ENCODE measurements at places on chromosomes 12 and 14.
A peak's percentile ranks its signal among the peaks of the same experiment; 100 is the strongest.

- DNase-seq: no peak
Measured at GRCh38 chr12:8508910-8509841, 4.1 kb upstream of the CLEC4D start.

DNA sequence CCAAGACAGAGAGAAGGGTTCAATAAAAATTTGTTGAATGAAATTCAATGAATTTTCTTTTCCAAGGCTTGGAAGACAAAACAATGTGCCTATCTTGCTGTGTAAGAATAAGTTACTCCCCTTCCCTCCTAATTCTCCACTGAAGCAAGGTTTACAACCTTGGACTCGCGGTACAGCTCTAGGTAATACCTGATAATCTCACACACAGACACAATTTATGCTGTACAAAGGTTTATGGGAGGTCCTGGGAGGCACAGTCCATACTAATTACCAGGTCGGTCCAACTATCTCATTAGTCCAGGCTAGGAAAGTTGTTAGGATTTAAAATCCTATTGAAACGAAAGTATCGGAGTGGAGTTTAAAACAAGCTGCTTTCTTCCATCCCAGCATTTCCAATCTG lies 42.6 kb downstream of the NELL2 start:
- DNase-seq: no peak

DNA sequence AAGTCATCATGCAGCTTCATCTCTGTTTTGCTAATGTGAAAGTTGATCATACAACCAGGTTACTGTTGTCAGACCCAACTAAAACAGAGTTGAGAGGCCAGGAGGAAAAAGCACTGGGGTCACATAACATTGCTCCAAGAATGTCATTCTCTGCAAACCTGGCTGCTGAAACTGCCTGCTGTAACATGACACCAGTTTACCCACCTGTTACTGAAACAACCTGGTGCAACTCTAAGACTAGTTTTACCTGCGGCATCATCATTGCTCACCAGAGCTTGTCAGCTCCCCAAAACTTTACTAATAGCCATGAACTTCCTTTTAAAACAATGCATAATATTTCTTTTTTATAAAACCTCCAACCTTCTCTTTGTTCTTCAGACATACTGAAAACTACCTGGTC lies 30.7 kb upstream of the DEGS2 start:
- DNase-seq: no peak

GRCh38 chr12:110566993-110567392 lies 16.1 kb downstream of the PPTC7 start:
- no peak for DNase-seq

GRCh38 chr12:56315249-56315621 lies 553 bp downstream of the CNPY2 start:
- no peak for DNase-seq

DNA sequence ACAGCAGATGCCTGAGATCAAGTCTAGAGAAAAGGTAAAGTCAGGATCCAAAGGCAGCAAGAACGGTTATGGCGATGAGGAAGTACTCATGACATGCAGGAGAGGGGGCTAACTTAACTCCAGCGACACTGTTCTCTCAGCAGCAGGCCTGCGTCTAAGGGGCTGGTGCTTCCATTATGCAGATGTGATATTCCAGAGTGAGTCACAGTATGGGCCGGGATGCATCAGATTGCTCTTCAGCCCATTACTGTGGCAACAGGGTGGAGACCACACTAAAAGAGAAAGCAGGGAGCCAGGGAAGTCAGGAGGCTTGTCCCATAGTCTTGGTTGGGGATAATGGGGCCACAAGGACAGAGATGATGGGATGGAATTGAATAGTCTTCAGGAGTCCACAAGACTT lies 151.8 kb upstream of the NTF3 start:
- no peak for DNase-seq

DNA sequence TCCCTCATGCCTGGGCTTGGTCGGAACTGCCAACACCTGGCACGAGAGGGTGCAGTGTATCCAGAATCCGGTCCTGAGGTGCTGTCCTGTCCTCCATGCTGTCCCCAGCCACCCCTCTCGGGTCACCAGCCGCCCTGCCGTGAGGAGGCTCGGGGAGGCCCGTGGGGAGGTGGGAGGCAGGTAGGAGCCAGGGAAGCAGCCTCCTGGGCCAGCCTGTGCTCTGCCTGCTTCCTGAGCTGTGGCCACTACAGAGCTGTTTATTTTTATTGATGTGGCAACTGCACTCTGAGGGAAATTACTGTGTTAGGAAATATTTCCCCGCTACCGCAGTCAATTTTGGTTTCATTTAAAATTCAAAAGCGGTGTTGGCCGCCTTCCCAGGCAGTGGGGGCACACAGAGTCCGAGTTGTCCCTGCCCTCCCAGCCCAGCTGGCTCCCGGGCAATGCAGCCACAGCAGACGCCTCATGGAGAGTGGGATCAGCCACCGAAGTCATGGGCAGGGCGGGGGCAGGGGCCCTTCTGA lies 18.3 kb downstream of the NOC4L start:
- peak; percentile 88 for DNase-seq

- no peak for DNase-seq
Measured at GRCh38 chr14:22414876-22415604, 174.0 kb downstream of the DAD1 start.

DNA sequence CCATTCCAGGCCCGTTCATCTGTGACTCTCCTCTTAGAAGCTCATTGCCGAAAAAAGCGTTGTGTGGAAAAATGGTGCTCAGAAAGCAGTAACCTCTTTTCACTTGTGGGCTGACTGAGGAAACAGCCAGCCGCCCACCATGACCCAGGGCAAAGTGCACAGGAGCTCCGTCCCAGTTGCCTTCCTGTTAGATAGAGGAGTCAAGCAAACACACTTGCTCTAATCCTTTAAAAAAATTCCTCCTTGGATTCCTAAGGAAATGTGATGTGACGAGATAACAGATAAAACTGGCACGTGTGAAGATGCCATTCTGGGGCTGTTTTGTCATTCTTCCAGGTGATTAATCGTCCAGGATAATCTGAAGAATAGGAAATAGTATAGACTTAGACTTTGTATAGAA lies 396.8 kb upstream of the DDHD1 start:
- DNase-seq: no peak

GRCh38 chr12:101931498-101932326 lies 54.3 kb downstream of the DRAM1 start:
- no peak for DNase-seq

- no peak for DNase-seq
Measured at GRCh38 chr12:109130297-109131153, 14.1 kb downstream of the ACACB start.

- DNase-seq: no peak
Measured at GRCh38 chr14:94571395-94571794, 9.8 kb upstream of the SERPINA5 start.

- no peak for DNase-seq
Measured at GRCh38 chr12:31931796-31932715, 27.2 kb upstream of the RESF1 start.

- no peak for DNase-seq
Measured at GRCh38 chr12:64299628-64300027, 77.5 kb upstream of the KICS2 start.

GRCh38 chr12:69651922-69652321 lies 41.2 kb upstream of the LRRC10 start:
- DNase-seq: no peak

- DNase-seq: no peak
Measured at GRCh38 chr14:58882577-58883018, 244.8 kb downstream of the DACT1 start.

DNA sequence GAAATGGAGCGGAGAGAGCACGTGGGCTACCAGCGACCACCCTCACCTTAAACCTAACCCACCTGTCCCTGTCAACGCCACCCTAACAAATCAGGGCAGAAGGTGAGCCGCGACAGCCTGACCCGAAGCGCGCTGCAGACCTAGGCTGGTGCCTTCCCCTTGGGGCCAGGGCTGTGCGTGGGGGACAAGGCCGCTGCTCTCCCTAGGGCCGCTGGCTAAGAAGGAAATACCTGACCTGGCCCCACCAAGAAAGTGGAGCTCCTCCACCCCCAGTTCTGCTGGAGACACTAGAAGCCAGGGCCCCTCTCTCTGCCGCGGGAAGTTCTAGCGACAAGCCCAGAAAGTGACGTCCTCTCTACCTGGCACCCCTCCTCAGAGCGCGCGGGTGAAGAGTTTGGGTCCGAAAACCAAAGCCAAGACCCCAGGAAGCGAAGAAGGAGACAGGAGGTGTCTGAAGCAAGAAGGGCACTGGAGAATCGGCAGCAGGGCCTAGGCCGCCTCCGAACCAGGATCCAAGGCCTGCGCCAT lies 7.5 kb downstream of the SIX1 start:
- no peak for DNase-seq

DNA sequence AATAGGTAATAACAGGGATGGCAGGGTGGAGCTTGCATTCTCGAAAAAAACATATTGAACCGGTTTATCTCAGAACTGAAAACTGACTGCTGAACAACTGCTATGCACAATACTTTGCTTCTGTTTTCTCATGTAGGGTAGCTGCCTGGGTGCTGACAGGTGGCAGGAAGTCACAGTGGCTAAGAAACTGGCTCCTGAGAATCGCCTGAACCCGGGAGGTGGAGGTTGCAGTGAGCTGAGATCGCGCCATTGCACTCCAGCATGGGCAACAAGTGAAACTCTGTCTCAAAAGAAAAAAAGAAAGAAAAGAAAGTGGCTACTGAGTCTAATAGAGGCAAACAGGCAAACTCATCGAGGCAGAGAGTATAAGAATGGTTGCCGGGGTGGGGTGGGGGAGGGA lies 113.1 kb downstream of the CCDC60 start:
- DNase-seq: no peak

DNA sequence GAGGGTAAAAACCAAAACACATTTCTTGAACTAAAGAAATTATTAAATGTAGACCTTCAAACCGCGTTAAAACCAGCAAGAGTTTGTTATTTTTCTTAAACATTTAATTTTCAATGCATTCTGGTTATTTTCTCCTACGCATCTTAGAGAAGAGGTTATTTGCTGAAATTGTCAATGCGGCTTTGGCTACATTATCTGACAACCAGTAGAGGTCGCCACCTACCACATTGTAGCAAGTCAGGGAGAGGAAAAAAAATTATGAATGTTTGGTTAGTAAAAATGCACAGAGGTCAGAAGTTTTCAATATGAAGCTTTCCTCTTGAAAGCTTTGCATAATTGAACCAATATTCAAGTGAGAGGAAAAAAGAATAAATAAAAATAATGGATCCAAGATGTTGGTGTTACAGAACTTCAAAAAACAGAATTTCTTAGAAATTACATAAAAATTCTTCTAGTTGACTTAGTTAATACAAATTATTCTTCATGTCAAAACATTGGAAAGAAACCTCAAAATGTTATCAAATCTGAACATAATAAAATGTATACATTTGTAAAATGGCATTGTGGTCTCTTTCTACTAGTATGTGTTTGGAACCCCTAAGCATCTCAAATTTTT lies 159.4 kb upstream of the TMTC2 start:
- DNase-seq: peak; percentile 7

DNA sequence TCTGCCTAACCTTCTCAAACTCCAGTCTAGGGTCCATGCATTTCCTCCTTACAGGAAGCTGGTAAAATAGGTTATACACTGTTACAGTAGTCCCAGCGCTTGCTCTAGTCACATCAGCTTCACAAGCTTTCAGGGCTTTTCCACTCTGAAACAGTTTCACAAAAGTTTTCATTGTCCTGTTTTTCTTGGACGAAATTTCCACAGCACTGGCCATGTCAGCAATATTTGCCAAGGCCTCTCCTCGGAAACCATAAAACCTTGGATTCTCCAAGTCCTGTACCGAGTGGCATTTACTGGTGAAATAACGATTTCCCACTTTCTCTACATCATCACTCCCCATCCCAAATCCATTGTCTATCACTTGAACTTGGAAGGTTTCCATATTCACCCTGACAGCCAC lies 2.1 kb downstream of the MLH3 start:
- no peak for DNase-seq

GRCh38 chr14:79161571-79161970 lies 991.4 kb downstream of the NRXN3 start:
- DNase-seq: no peak

DNA sequence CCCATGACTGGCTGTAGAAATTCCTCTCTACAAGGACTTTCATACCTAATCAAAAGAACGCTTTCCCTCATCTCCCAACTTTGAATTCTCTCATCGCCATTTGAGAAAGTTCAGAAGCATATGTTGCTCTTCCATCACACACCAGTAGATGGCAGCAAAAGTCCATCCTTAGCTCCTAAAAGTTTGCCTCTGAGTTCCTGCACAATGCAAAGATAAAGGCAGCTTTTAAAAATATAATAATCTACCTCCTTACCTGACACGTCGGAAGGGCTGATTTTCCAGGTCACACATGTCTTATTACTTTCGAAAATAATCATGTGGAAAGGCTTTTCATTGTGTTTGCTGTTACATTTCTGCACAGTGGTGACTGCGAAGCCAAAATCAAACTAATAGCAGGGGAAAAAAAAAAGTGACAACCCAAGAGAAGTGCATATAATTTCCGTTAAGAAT lies 456.7 kb upstream of the SEL1L start:
- peak; percentile 6 for DNase-seq

- no peak for DNase-seq
Measured at GRCh38 chr14:21257394-21257909, 11.8 kb downstream of the HNRNPC start.

GRCh38 chr12:48580831-48581230 lies 11.0 kb upstream of the LALBA start:
- DNase-seq: no peak

DNA sequence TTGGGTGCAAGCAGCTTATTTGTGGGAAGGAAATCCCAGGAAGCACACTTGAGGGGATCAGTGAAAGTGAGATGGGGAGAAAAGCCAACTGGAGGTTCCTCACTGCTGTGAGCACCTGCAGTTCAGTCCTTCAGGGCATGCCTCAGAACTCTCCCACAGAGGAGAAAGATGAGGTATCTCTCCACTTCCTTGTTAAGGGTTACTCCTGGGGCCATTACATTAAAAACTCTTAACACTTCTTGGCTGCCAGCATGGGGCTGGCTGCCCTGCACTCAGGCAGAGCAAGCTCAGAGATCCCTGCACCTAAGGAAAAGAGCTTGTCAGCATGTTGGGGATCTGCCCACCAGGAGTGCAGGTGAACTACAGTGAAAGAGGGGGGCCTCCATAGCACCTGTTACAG lies 28.8 kb downstream of the FERMT2 start:
- no peak for DNase-seq

DNA sequence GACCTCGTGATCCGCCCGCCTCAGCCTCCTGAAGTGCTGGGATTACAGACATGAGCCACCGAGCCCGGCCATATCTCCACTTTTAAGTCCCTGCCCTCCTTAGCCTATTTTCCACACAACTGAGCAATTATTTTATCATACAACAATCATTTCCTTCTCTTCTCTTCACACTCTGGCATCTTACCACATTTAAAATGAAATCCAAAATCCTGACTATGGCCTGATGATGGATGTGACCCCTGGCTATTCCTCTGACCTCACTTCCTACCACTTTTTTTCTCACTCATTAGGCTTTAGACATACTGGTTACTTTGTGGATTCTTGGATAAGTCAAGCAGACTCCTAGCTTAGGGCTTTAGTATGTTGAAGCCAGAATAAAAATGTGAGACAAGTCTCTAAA lies 21.9 kb upstream of the EID3 start:
- DNase-seq: no peak

DNA sequence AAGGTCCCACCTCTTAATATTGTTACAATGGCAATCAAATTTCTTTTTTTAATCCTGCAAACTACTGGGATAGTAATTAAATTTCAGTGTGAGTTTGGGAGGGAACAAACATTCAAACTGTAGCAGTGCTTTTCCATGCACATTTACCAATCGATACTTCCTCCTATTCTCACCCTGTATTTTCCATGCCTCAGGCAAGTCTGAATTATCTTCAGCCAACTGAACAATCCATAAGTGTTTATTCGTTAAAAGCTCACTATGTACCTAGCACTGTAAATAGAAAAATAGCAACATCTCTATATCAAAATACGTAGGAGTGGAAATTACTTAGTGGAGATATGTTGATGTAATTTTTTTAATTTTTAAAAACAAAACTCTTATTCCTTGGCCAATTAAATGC lies 43.5 kb downstream of the CCDC177 start:
- no peak for DNase-seq
